BJ (cell line): ENCODE measurements at places on chromosomes 6 and 20. TPM values are rescaled to one million over a fixed set of nuclear protein-coding genes. Genes with fewer than 3 reads are reported as not detected.

DNA sequence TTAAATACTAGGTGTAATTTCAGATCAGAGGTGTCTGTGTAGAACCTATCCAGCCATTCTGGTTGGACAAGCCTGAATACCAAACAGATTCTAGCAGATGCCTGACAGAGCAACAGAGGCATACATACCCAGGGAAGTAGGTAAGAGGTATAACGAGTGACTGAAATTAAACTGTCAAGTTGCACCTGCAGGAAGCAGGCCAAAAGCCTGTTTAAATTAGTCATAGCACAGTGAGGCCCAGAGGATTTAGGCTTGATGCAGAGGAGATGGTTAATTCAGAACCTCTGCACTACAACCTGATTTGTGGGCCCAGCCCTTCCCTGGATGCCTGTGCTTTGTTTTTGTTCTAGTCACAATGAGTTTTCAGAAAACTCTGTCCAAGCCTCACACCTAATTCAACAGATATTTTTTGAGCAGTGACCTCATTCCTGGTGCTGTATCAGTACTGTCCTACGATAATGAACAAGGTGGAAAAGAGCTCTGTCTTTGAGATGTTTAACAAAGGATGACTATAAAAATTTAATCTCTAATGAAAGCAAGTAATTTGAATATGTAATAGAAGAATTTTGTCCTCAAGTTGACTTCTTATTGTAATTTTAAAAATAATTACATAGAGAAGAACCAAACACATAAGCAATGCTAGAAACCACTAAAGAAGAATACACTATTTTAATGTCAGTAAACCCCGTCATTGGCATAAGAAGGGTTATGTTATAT lies 31.7 kb downstream of the C6orf58 start:
- DNase-seq: no peak

DNA sequence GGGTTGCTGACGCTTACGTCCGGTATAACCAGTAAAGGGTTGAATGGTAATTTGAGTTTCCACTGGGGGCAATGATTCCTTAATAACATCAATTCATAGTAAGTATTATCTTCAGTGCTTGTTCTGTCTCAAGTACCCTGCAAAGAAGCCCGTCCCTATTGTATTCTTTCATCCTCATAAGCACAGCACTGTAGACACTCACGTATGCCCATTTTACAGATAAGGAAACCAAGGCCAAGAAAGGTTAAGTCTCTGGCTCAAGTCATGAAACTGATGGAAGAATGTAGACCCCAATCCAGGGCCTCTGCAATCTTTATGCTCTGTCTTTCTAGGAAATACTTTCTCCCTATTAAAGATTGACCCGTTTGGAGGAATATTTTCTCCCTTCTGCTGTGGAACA lies 251.2 kb downstream of the ZNF217 start:
- DNase-seq: no peak

- no peak for DNase-seq
Measured at GRCh38 chr6:43921039-43921438, 151.0 kb downstream of the VEGFA start.

TNNC2 gene
- 0.60 and 0.81 TPM in 2 replicates for polyA plus RNA-seq

TCF15 gene
- not detected in 2 replicates for polyA plus RNA-seq

MLIP gene
- not detected in 2 replicates for polyA plus RNA-seq
